Activated naive CD4-positive, alpha-beta T cell treated with anti-CD3 and anti-CD28 coated beads, Interleukin-2, amount 10 ng/mL, durations not matched to agents 5 hours and 36 hours (primary cell): ENCODE measurements at places on chromosomes 13 and 19. TPM values are rescaled to one million over a fixed set of nuclear protein-coding genes. Genes with fewer than 3 reads are reported as not detected.

MYPOP gene
- 10.8 TPM for total RNA-seq

CEACAM1 gene
- 39.2 TPM for total RNA-seq

PRR20E gene
- total RNA-seq, result not detected

PRKACA gene
- 58.0 TPM for total RNA-seq

MUC16 gene
- not detected for total RNA-seq

CD33 gene
- 16.0 TPM for total RNA-seq

PRODH2 gene
- not detected for total RNA-seq

RDH8 gene
- not detected for total RNA-seq

APOE gene
- 0.31 TPM for total RNA-seq

NLRP11 gene
- total RNA-seq, result not detected
